ENCODE measurements at places on chromosomes 11 and 22. TPM values are rescaled to one million over a fixed set of nuclear protein-coding genes. Genes with fewer than 3 reads are reported as not detected.

DNA sequence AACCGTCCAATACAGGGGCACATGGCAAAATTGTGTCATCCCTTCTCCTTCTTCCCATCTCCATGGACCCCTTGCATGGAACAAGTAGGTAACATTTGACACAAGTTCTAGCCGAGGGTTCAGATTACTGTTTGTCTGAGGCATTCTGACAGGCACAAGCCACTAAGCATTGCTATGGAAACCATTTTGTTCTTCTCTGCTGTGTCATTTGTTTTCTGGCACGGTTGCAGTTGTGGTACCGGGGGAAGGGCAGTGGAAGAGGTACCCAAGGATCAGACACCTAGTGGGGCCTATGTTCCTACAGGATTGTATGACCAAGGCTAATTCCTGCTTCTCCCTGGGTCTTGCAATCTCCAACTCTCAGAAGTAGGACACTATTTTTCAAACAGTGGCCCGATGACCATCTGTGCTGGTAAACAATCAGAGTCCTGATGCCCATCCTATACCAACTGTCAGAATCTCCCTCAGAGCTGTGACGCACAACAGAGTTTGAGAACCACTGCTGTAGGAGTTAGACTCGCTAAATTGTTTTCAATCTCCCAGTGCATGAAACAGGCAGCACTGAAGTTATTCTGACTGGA lies 69.3 kb downstream of the KCNC1 start:
- no peak for DNase-seq
- H3K27me3 ChIP-seq = no peaks in the 10 kb centered on the region
- peaks cover 18% of the 10 kb centered on the region for H3K36me3 ChIP-seq
- no peak overlapping the region for H3K4me3 ChIP-seq
- peaks cover 11% of the 10 kb centered on the region for H3K4me1 ChIP-seq
- H3K27ac ChIP-seq = no peak overlapping the region

DNA sequence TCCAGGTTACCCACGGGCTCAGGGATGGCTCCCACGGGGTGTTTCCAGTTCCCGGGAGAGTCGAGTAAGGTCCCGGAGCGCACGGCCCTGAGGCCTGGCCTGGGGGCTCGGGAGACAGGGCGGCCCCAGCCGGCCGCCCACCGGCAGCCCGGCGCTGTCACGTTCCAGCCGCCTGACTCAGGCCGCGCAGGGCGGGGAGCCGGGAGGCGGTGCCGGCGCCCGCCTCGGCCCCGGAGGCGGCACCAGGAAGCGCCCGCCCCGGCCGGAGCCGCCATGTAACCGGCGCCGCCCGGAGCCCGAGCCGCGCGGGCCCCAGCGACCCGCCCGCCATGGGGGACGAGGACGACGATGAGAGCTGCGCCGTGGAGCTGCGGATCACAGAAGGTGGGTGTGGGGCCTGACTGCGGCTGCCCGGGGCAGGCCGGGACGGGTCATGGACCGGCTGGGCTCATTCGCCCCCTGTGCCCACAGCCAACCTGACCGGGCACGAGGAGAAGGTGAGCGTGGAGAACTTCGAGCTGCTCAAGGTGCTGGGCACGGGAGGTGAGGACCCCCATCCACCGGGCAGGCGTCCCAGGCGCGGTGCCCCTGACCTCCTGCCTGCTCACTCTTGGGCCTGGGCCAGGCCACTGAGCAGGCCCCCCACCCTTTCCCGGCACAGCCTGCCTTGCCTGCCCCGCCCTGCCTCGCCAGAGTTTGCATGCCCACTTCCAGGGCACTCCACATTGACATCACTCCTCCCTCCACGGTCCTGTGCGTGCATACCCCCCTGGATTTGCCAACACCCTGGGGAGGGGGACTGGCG lies at the start of gene RPS6KA4:
Gene RPS6KA4, plus strand, starts transcription at position 256 of the 805 bp plus-strand sequence. Its CDS starts 74 bp downstream, at position 330.
- H3K36me3 ChIP-seq = peaks cover 7% of the 10 kb centered on the region
- H3K4me1 ChIP-seq = peaks cover 30% of the 10 kb centered on the region
- H3K4me3 ChIP-seq = peak within 1 kb of the TSS; percentile 88
- peak; percentile 55 for DNase-seq

MS4A2 gene
- not detected for polyA plus RNA-seq

RTN4R gene
- 1.1 TPM for polyA plus RNA-seq

PRR5L gene
- 82.4 TPM for polyA plus RNA-seq

KCNQ1 gene
- polyA plus RNA-seq = 0.13 TPM

Measured in immature natural killer cell (primary cell).